Fibroblast of skin of left biceps (primary cell): ENCODE measurements at places on chromosomes 2 and 18.

GRCh38 chr2:159551806-159552205, 64.5 kb downstream of the BAZ2B start:
- no peak for DNase-seq

- no peak for DNase-seq
Measured at GRCh38 chr18:52598921-52599320, 258.9 kb downstream of the DCC start.

DNA sequence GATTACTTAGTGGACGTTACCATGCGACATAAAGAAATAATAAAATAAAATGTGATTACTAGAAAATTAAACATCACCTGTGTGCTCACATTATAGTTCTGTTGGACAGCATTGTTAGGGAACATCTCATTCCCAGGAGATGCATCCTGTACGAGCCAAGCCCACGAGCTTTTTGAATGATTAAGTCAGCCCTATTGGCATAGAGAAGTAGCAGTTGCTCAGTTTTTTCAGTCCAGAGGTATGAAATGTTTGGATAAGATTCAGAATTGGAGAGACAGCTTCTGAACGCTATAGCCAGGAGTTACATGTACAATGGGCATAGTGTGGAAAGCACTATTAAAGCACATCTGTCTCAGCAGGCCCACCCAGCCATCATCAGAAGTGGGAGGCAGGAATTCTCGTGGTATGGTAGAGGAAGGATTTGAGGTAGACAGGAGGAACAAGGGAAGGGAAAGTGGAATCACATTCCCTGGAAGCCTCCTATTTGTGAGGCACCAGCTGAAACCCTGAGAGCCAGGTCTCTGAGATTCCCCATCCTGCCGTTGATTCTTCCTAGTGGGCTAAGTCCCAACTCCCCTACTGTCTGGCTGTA, 8.6 kb downstream of the SPATS2L start:
- no peak for DNase-seq

GRCh38 chr2:27773959-27774358, 2.4 kb downstream of the MRPL33 start:
- DNase-seq = no peak

- DNase-seq = no peak
Measured at GRCh38 chr2:171547256-171547655, 25.0 kb downstream of the CYBRD1 start.

DNA sequence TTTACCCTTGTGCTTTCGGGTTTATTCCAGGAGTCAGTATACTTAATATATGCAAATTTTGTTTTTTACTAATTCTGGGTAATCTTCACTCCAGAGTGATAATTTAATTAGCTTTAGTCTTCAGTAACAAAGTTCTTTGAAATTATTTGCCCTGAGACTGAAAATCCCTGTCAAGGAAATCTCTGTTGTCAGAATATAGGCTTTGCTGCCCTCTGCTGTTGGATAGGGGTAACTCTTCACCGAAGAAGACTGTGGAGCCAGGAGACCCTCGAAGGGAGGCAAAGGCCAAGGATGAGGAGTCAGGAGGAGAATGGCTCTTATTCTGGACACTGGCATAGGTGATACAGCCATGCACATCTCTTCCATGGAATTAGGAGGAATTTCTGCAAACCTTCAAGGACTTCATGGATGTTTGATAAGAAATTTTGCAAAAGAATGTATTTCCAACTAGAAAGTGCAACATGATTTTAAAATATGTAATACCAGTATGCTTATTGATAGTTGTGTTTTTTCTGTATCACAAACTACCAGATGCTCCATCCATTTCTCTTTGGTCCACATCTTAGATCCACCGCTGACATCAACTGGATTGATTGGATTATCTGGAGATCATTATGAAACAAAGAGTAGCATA, 182.3 kb downstream of the RDH14 start:
- no peak for DNase-seq

DNA sequence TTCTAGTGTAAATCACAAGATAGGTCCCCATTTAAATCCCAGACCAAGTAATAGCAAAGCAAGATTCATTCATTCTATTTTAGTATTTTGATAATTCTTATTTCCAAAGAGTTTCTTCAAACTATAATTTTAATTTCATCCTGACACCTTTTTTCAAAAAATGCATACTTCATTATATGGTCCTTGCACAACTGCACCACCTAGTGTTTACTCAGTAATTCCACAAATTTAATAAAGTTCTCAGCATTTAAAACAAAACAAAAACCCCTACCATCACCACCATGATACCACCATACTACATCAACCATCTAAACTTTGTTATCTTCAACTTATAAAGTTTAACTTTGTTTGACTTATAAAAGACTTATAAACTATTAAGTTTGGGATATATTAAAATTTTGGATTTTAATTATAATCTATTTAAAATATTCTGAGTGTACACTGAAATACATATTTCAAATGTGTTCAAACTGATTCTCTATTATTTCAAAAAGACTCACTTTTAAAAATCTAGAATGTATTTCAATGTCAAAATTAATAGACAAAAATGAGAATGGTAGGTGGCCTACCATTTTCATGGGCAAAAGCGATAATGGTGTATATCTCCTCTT, 44.2 kb downstream of the WDPCP start:
- DNase-seq = no peak
